ENCODE measurements at places on chromosomes 2 and 18.

DNA sequence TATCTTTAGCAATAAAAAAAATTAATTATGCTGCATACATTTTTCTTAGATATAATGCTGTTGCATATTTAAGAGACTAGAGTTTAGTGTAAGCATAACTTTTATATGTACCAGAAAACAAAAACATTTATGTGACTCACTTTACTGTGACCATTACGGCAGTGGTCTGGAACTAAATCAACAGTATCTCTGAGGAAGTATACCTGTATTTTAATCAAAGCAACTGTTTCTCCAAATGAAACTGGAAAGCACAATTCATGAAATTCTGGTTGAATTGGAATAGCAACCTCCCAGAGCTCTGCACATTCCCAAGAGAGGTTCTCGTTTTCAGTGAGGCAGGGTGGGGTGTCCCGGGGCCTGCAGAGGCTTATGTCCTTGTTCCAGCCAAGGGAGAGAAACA is 112.2 kb upstream of the TACR1 start:
- DNase-seq, result no peak

DNA sequence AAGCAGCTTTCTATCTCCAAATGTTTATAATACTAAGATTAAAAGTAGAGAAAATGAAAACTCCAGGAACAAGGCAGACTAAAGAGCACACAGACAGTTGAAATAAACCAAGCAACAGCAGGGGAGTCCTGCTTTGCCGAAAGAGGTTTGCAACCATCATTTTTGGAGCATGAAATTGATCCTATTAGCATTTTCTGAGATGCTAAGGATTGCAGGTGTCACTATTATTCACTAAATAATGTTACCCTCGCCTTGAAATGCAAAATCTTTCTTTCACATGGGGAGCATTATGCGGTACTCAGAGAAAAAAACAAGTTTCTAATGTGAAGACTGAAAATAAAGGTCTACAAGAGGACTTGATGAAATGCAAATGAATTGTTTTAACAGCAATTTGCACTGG is 81.7 kb upstream of the DNAJC10 start:
- no peak for DNase-seq

GRCh38 chr2:70985956-70986355 is 7.5 kb downstream of the ANKRD53 start:
- DNase-seq, result no peak

DNA sequence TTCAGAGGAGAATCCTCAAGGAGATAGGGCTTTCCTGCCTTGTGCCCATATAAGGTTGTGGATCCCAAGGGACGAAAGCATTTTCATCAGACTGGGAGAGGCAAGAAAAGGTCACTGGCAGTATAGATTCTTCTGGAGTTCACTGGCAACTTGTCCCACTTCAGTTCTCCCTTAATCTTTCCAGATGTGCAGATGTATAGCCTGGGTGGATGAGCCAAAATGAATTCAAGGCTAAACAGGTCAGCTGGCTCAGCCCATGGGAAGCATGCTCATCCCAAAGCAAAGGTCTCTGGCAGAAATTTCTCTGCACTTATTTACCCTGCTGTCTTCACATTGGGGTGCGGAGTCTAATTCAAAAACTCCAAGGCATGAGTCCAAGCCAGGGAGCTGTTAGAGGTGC is 148.9 kb upstream of the TNP1 start:
- DNase-seq, result no peak

- no peak for DNase-seq
Observed at GRCh38 chr2:18399601-18400000, 160.9 kb downstream of the RDH14 start.

GRCh38 chr2:225040856-225041206 is 1.4 kb downstream of the DOCK10 start:
- no peak for DNase-seq

DNA sequence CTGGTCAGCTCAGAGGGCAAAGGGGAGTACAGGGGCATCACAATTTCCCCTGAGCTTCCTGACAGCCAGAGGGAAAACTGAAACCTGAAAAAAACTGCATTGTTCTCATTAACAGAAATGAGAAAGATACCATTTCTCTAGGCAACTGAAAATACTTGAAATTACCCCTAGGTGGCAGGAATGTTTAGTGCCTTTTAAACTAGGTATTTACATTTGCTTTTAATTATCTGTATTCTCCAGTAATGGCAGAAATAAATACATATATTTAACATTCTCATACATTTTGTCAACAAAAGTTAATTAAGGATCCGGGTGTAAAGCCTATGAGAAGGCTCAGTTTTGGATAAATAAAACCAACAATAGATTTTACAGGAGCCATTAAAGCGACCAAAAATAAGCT is 34.5 kb downstream of the RPL31 start:
- DNase-seq, result no peak

DNA sequence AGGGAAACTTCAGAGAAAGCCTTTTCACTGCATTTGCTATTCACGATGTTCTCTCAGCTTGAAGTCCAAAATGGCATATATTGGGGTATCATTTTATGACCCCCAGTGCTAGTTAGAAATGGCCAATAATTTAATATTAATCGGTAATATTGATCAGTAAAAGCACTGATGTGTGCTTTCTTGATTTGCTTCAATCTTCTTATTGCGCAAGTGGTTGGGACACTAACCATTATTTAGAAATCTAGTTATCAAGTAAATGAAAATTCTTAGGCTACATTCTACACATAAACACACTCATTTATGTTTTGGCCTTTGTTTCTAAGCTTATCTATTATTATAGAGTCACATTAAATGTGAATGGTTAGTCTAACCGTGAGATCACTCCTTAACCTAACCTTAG is 49.7 kb upstream of the VWC2L start:
- DNase-seq, result no peak

DNA sequence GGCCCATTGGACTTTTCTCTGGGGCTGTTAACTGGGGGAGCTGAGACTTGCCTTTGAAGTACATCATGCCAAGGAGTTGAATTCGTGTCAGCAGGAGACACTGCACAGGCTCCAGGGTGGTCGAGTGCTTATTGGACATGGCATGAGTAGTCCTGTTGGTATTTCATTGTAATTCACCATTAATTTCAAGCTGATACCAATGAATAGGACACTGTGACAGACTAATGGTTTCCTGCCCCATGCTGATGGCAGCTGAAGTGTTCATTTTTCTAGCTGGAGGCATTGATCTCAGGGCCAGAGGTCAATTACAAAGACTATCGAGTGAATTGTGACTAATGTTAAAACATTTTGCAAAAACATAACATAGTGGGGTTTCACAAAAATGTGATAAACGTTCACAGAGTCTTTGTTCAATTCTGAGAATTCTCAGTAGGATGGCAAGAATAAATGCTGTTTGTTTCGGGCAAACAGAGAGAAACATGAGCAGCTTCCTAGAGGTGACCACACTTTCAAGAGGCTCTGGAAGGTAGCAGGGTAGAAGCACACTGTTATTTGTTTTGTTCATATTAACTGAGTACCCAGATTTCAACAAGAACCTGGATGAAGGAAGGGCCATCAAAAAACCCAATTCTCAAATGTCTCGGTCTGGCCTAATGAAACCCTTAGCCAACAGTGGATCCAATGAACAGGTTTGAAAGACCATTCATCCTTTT is 90.6 kb upstream of the ARL4C start:
- DNase-seq, result no peak

DNA sequence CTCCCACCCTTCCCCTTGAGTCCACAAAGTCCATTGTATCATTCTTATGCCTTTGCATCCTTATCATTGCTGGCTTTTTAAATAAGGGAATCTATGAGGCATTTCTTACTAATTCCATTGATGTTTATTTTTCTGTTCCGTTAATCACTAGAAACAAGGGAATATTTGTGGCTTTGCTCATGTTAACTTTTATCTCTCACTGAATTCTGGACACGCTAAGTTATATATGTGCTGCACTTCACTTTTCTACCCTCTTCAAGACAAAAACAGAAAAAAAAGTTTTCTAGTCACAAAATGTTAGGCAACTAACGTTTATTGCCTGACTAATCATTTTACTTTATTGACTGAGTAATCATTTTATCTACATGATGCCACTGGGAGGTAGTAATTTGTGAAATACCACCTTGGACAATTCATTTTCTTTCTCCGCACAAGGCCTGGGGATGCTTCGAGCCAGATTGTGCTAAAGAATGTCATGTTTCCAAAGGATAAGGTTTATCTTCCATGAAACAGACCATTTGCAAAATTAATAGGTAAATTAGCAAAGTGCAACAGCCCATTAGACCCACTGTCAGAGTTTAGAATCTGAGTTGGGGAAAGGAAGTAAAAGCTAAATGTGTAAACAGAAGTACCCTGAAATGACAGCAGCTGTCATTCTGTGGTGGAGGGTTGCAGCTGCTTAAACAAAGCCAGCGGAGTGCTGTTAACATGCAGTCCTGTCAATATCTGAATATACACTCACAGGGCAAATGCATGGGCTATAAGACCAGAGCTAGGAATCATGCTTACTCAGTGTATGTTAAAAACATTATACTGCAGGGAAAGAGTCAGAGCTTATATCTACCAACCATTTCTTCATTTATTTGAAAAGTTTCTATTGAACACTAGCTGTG is 658.7 kb downstream of the CNTNAP5 start:
- no peak for DNase-seq

- DNase-seq, result no peak
Observed at GRCh38 chr2:102025016-102025501, 33.3 kb downstream of the IL1R2 start.

- no peak for DNase-seq
Observed at GRCh38 chr18:7437870-7438269, 129.2 kb upstream of the PTPRM start.

DNA sequence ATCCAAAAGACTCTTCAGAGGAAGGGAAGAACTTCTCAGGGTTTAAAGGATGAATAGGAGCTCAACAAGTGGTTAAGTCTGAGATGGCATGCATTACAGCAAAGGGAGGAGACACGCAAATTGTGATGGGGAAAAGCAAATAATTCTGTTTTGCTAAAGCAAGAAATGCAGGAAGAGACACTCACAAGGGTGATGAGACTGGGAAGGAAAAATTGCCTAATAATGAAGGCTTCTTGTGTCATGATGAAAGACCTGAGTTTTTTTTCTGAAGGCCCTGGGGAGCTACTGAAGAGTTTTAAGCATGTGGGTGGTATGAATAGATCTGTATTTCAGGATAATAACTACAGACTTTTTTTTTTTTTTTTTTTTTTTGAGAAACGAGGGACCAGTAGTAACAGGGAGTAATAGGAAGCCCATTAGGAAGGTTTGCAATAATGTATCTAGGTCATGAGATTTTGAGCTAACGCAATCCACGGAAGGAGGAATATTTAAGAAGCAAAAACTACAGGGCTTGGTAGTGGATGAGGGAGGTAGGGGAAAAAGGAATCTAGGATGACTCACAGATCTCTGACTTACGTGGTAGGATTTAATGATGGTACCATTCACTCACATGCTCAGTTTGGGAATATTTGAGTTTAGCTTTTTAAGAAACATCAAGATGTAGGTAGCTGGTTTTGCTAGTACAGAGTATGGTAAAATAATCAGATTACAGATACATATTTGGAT is 16.0 kb upstream of the SERPINB3 start:
- DNase-seq, result no peak

- DNase-seq, result no peak
Observed at GRCh38 chr18:79169958-79170555, 100.9 kb downstream of the ATP9B start.

DNA sequence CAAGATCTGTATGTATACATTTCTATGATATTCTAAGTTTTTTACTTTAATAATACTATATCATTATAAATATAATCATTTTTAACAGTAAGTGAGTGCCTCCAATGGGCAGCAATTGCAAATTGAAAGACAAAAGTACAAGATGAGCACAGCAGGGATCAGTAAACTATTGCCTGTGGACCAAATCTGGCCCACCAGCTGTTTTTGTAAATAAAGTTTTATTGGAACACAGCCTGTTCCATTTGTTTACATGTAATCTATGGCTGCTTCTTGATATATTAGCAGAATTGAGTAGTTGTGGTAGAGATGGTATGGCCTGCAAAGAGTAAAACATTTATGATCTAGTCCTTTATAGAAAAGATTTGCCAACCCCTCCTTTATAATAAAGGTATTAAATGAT is 43.2 kb downstream of the CHST9 start:
- no peak for DNase-seq

DNA sequence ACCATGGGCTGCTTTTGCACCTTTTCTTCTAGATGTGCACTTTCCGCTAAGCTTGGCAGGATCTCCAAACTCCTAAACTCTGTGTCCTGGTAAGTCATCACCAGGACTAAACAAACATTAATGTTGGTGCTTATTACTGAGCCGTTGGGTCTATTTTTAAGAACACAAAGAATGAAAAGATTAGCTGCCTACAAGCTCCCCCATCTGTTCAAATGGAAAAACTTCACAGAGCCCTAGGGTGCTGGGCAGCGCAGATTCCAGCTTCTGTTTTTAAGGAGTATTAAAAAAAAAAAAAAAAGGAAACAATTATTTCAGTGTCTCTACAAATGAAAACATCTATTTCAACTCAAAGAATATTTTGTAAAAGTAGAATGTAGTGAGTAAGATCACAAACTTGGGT is 97.8 kb upstream of the AQP4 start:
- no peak for DNase-seq

Data from stimulated activated CD8-positive, alpha-beta memory T cell treated with anti-CD3 and anti-CD28 coated beads, Interleukin-4, amount 100 ng/mL, for 4 hours (primary cell).